ENCODE measurements at places on chromosomes 6 and 20. TPM values are rescaled to one million over a fixed set of nuclear protein-coding genes. Genes with fewer than 3 reads are reported as not detected.

- no peak for DNase-seq
Measured at GRCh38 chr6:45036103-45036502, 292.0 kb upstream of the RUNX2 start.

DNA sequence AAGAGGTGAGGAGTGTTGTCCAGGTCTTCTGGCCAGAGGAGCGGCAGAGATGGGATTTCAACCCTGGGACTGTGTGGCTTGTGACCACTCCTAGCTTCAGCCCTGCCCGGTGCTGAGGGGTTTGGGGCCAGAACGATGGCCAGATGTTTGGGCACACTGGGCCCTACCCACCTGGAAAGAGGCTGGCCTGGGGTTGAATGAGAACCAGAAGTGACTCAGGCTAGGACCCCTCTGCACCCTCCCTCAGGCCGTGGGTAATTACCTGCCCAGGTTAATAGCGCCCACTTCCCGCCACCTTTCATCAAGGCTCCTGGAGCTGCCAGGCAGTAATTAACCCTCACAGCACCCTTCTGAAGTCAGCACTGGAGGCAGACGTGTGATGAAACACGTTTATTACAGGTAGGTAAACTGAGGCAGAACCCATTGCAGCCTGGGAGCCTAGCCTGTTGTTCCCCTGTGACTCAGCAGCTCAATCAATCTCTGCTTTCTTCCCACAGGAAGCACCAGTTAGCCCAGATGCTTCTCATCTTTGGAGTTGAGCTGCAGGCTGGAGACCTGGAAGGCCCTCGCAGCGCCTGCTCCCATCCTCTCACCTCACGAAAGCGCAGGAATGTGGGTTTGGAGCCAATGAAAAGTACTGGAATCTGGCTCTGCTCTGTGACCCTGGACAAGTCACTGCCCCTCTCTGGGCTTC lies 120.8 kb downstream of the CEBPB start:
- DNase-seq, result no peak

Gene TTLL9
- not detected for total RNA-seq

Gene ADAM33
- 0.51 TPM for total RNA-seq

Gene BEND6
- not detected for total RNA-seq

DNA sequence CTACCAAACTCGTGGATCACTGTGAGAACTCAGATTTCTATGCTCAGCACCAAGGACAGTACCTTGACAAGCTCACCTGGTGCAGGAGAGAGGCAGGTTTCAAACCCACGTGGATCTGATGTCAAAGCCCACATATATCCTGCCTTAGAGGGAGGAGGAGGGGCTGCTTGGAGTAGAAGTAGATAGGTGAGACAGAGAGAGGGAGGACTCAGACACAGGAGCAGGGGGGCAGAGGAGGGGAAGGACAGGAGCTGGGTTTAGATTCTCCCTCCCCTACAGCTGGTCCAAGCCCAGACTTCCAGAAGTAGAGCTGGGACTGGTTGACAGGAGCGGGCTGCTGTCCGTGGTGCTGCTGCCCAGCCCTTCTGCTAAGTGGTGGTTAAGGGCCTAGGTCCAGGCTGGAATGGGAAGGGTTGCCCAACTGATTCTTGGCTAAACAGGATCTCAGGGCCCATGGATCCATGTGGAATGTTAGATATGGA lies 77.5 kb downstream of the CDH22 start:
- no peak for DNase-seq

Gene WFDC2
- 1.2 TPM for total RNA-seq

DNA sequence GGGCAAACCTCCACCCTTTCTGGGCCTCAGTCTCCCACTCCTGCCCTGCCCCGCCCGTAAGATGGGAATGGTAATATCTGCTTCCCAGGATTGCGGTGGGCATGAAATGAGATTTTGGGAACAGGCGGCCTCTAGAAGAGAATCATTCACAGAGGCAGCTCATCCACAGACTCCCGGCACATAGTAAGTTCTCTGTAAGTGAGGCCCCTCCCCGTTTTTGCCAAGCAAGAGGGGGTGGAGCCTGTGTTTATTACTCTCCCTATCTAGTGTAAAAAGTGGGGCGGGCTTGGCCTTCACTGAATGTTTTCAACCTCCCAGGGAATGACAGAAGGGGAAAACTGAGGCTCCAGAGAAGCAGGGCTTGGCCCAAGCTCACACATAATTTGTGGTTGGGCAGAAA lies 20.0 kb downstream of the SUN5 start:
- no peak for DNase-seq

Gene CLPSL1
- total RNA-seq, result not detected

GRCh38 chr6:26196846-26197635 lies 109.8 kb downstream of the HFE start:
- DNase-seq, result peak; percentile 67

GRCh38 chr20:63123331-63123741 lies 92.6 kb downstream of the YTHDF1 start:
- peak; percentile 10 for DNase-seq

DNA sequence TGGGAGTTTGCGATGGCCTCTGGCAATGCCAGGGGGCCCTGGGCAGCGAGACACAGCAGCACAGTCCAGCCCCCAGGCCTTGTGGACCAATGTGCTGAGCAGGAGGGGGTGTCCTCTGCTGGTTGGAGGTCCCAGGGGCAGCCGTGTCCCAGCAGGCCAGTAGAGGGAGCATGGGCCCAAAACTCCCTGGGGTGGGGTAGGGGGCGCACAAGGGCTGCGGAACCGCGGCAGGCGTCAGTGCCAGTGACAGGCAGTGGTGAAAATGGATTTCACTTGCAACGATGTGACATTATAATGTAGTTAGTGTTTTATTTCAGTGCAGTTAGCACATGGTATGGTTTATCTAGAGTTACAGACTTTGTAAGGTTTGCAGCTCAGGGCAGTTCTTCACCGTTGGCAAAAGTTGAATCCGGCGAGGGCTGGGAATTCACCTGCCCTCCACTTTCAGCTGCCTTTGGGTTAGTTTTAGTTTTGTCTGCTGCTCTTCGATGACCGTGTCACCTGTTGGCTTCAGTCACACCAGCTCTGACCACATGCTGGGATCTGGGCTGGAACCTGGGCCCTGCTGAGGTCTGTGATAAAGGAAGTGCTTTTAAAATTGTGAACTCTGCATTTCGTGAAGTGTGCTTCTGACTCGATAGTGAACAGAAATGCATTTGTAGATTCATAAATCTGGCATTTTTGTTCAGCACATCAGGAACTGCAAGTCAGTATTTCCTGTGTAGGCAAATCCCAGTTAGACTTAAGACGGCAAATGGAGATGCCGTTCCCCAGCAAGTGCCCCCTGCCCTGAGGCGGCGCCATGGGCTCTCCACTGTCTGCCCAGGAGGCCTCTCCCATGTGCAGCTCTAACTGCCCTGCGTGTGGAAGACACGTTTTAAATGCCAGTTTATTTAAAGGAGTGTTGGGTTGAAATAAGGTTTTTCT lies 46.8 kb downstream of the PYGB start:
- no peak for DNase-seq

DNA sequence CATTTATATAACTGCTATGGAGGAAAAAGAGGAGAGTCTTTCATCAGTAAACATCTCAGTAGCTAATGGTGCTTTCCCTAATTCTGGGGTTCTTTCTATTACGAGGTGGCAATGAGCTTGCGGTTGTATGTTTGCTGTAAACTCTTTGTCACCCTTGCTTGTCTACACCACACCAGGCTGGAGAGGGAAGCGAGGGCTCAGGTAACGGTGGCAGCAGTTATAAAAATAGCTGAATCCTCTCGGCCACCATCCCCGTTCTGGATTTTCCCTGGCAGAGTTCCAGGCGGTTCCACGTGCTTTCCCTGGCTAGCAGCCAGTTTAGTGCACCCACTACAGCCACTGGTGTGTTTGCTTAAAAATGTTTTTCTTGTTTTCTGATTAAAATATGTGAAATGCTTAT lies 39.0 kb downstream of the MAS1 start:
- DNase-seq, result peak; percentile 31

DNA sequence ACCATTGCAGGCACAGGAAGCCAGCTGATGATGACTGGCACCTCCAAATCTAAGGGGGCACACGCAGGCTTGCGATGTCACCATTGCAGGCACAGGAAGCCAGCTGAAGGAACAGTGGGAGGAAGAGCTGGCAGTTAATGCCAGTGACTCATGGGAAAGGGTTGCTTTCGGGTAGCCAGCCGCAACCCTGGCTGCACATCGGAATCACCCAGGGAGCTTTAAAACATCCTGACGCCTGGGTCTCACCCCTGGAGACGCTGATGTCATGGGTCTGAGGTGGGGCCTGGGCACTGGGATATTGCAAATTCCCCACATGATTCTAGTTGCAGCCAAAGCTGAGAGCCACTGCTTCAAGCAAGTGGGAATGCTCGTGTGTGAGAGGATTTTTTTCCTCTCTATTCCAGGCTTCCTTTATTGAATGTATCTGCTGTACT lies 16.1 kb upstream of the CCN6 start:
- no peak for DNase-seq

Gene PSMB1
- 90.3 TPM for total RNA-seq

DNA sequence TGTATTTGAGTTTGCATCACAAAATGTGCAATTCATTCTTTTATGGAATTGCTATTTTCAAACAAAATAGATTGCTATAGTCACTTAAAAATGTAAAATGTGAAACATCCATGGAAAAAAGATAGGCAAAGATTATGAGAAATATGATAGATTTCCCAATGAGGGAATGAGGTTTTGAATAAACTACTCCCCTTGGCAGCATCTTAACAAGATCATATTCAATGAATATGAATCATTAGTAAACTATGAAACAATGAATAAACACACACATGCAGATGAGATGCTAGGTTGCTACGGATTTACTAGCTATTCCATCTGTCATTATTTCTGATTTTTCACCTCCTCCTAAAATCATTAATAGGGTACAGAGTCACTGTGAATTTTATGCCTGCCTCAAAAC lies 401.8 kb downstream of the PHF3 start:
- DNase-seq, result no peak

- DNase-seq, result no peak
Measured at GRCh38 chr6:142900227-142900971, 44.6 kb downstream of the HIVEP2 start.

Gene C6orf58
- total RNA-seq, result not detected

DNA sequence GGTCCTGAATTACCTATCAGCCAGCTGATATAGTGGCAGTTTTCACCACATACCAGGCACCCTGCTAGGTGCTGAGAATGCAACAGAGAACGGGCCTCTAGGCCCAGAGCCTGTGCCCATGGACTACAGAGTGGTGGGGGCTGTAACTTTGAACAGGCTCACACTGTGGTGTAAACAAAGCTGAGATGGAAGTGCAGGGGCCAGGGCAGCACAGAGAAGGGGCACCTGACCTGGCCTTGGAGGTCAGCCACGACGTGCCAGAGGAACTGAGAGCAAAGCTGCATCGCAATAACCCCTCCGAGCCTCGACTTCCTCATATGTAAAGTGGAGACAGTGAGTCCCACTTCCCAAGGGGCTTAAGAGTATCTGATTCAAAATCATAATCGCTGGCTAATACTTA lies 105.8 kb downstream of the MAFB start:
- peak; percentile 64 for DNase-seq

DNA sequence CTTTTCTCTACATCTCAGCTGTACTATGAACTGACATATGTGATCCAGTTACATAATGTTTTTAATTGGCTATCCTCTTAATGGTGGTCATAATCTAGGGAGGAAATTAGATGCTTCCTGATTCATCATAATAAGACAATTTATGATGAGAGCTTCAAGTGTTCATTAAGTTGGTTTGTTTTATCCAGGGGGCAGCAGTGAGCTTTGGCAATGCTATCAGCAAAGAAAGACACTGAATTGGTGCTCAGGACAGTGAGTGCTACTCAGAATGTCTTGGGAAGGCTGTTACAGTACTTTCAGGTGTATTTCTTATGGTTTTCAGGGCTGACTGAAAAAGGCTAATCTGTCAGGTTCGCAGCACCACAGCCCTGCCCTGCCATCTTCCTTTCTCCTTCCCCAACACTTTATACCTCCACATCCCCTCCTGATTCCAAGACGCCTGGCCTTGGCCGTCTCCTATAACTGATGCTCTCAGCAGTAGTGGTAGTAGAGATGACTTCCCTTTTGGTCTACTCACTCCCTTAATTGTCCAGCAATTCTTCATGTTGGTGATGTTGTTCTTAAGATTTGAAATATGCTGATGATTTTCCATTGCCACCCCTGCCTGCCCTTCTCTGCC lies 67.0 kb upstream of the TNFAIP3 start:
- DNase-seq, result peak; percentile 56

GRCh38 chr20:58790454-58790853 lies 60.2 kb downstream of the GNAS-AS1 start:
- no peak for DNase-seq

DNA sequence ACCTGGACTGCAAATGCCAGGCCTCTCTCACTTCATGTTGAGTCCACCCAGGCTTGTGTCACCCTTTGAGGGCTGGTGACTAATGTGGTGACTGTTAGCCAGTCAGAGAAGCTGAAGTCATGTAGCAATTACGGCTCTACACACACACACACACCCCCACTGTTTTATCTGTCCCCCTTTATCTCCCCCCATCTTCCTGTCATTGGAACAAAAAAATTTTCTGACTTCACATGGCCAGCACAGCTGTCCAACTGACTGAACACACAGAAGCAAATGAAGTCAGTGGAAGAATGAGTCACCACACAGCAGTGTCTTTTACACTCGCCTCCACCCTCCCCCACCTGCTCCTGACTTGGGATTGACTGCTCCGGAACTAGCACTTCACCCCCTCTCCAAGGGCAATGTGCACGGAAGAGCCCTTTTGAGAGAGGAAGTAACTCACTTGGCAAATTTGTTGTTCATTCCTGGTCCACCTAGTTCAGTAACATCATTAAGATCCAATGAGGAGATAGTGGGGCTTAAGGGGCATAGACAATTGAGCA lies 198.0 kb downstream of the RNF144B start:
- no peak for DNase-seq

GRCh38 chr6:160764847-160765246 lies 62.8 kb downstream of the PLG start:
- DNase-seq, result no peak

GRCh38 chr6:134510142-134510541 lies 192.2 kb upstream of the SGK1 start:
- no peak for DNase-seq

Gene DNPH1
- total RNA-seq, result 57.0 TPM

DNA sequence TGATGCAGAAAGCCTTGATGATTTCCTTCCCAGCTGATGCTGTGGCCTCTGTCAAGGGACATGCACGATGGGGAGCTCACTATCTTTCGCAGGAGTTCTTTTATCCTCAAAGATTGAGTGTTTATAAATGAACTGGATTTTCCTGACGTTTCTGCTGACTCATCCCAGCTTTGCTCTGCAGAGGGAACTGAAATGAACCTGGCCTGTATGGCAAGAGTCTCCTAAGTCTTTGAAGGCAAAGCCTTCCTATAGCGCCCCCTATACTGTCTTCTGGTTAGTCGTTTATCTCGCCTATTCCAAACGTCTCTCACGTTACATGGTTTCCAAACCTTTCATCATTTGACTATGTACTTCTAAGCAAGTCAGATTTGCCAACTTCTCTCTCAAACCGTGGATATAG lies 565.3 kb downstream of the KIF16B start:
- no peak for DNase-seq

Data from right lobe of liver (tissue), 6 donors.